ENCODE measurements at places on chromosomes 7 and 10. TPM values are rescaled to one million over a fixed set of nuclear protein-coding genes. Genes with fewer than 3 reads are reported as not detected.

HSPA12A gene
- 0.04 TPM for total RNA-seq

MUC12 gene
- not detected for total RNA-seq

GRCh38 chr7:2605608-2606538 is 25.9 kb upstream of the TTYH3 start:
- DNase-seq: no peak

ITGB1 gene
- total RNA-seq: 82.1 TPM

VAX1 gene
- total RNA-seq: not detected

- no peak for DNase-seq
Measured at GRCh38 chr10:126808103-126808502, 97.1 kb upstream of the DOCK1 start.

OR6B1 gene
- not detected for total RNA-seq

DNA sequence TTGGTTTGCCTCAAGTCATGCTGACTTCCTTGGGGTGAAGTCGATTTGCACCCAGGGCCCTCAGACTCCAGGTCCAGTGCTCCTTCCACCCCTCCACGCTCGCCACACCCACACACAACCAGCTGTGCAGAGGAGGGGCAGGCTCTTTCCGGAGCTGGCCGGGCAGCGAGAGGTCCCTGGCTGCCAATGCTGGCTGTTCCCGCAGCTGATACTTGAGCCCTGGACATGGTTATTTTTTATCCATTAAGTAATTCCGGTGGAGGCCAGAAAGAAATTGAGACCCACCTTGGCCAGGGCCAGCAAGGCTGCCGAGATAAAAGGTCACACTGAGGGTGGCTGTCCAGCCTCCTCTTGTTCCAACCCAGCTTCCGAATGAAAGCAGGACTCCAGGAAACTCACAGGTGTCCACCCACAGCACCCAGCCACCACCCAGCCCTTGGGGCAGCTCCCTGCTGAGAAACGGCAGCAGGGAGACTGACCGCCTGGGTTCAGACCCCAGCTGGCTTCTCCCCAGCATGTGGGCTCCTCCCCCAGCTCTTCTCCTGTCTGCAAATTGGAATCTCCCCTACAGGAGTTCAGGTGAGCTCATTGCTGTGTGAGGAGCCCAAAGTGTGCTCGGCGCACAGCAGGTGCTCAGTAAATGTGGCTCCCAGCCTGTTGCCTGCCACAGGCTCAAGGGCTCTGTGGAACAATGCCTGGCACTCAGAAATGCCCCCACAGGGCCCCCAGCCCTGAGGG is 77.8 kb downstream of the PDGFA start:
- no peak for DNase-seq

- peak; percentile 73 for DNase-seq
Measured at GRCh38 chr10:3785851-3786271, 852 bp upstream of the KLF6 start.

DNA sequence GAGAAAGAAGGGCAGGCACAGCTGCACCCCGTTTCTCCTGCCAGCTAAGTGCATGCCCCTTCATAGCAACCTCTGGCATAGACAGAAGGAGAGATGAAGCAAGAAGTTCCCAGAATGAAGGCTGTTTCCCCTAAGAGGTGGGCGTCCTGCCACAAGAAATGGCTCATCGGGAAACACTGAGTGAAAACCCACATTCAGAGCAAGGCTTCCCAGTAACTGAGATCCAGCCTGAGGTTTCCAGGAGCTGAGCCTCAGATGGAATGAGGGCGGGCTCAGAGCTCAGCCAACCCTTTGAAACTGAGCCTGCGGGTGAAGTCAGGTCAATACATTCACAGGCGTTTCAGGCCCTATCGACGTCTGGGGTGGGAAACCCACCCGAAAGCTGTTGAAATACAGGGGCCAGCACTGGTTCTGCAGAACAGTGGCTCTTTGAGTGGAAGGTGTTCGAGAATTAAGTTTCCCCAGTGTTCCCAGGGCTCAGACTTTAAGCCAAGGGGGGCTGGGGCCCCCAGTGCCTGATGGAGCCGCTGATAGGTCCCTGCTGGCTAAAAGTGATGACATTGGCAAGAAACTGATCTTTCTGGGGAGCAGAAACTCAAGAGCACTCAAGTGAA is 510.2 kb downstream of the RPS24 start:
- DNase-seq: no peak

DNA sequence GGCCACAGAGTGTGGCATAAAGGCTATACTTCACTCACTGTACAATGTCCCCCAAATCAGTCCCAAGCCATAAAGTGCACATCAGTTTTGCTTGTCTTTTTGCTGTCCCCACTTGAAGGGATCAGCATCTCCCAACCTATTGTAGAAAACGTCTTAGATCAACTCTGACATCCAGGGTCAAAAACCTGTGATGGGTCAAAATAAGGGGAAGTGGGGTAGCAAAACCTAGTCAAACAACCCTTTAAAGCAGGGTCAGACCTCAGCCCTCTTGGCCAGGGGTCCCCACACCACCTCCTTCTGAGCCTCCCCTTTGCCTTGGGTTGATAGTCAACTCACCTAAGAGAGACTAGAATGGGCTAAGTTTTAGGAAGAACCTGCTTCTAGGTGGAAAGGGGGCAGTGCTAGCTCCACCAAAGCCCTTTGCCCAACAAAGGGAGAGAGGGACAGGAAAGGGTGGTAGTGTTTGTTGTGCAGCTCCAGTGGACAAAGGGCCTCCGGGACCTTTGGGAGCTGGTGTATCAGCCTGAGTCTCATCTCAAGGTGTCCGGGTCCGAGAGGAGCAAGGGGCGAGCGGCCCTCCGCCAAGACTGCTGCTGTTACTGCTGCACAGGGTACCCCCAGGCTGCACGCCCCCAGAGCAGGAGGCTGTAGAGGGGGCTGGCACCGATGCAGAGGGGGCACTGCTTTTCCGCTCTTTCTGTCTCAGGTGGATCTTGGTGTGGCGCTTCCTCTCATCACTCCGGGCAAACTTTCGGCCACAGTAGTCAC is 3.3 kb downstream of the EGR2 start:
- no peak for DNase-seq

HOXA6 gene
- total RNA-seq: not detected

DNA sequence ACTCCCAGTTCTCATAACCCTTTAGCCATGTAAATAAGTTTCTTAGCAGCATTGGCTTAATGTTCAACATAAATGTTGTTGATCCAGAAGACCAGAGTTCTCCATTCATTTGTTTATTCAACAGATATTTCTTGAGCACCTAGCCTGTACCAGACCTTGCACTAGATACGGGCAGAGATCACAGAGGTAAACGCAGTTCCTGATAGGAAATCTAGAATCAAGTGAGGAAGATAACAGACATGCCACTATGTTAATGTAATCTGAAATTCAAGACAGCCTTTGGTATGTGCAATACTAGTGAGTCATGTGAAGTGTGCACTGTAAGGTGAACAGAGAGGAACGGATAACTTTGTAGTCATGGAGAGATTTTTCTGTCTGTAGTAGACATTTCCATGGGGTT is 3.0 kb downstream of the BUB3 start:
- DNase-seq: no peak

Data from CD8-positive, alpha-beta memory T cell (primary cell).